Renal cortex interstitium (tissue), 15 donors: ENCODE measurements at places on chromosomes 12 and 14. TPM values are rescaled to one million over a fixed set of nuclear protein-coding genes. Genes with fewer than 3 reads are reported as not detected.

DNA sequence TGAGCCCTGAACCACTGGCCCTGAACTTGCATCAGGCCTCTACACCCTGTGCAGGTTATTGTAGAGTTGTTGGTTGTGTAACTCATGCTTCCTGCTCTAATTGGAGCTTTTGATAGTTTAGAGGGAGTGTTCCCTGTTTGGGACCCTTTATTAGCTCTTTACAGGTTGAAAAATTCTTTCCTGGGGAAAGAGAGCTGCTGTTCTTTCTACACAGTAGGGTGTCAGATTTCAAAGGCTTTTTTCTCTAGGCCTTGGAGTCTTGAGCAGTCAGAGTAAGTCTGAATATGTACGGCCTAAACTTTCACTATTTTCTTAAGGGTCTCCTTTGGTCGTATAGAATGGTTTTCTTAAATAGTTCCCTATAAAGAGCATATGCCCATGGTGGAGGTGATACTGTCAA lies 60.8 kb upstream of the NEDD1 start:
- DNase-seq, result peak; percentile 39

DNA sequence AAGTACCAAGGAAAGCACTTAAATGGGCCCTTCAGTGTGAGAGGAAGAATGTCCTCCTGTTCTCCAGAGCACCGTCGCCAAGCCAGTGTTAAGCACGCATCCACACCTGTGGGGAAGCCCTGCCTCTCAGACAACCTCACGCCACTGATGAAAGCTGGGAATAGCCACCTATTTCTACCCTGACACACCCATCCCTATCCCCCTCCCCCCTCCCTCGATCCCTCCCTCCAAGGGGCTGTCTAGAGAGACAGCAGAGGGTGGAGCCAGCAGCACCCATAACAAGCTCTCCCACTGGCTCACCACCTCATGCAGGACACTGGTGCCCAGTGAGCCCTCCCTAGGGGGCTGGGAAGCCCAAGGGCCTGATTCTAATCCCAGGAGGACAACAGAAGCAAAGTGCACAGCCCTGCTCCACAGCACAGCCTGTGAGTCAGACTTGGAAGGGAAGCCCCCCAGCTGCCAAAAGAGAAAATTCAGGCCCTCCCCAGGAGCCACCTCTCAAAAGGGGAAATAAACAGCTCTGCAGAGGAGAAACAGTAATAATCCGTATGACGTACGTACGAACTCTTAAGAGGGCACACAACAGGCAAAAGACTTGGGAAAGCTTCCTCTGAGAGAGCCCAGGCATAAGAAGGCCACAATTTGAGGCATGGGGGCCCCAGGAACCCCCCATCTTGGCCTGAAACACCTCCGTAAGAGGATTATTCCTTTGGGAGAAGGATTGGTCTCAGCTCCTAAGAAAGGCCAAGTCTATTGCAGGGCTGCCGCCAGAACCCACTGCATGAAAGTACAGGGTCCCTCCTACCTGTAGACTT lies 7.8 kb downstream of the PITPNM2 start:
- no peak for DNase-seq

DNA sequence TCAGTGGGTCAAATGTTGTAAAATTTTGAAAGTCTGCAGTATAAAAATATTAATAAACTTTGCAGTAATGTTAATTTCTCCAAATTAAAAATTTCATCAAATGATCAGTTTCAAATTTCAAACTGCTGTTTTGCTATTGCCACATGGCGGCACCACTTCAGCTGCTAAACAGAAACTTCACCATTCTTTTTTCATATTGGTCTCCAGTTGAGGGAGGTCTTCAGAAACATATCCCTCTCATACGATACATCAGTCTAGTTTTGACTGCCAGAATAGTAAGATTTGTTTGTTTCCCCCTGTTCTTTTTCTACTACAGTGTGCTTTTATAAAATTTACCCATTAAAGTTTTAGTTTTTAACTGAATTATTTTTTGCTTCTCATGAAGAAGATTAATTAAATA lies 4.2 kb upstream of the TRHDE start:
- DNase-seq, result no peak

TMTC1 gene
- 25.4 TPM for polyA plus RNA-seq

GRCh38 chr12:104345234-104346066 lies 41.9 kb downstream of the EID3 start:
- DNase-seq, result no peak

DNA sequence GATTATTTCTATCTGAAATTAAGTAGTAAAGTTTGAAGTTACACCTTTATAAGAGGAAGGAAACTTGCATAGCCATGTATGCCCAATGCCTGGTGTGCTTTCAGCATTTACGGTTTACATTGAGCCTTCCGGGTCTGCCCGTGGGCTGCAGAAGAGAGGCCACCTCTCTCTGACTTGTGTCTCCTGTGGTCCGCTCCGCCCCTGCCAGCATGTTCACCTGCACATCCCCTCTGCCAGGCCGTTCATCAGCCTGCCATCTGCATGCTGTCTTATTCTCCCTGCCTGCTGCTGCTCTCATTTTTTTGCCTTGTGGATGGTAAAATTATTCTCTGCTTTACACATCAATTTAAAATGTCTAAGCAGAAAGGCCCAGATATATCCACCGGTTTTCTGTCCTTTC lies 41.5 kb upstream of the DYNC1H1 start:
- DNase-seq, result no peak

KLRD1 gene
- polyA plus RNA-seq, result 0.23 TPM

DNA sequence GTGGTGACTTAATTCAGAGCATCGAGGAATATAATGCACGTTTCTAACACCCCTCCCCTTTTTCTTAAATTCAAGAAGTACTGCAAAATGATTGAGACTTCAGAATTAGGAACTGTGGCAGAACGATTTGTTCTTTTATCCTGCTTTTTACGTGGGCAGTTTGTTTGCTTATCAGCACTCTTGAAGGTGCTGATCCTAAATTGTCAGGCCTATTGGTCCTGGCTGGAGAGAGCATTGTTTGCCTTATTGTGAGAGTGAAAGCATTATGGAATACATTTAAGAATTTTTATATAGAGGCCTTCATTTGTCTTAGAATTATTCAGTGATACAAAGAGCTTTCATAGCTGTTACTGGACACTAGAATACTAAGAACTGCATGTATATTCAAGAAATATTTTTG lies 59.1 kb downstream of the TMTC2 start:
- no peak for DNase-seq

STON2 gene
- polyA plus RNA-seq, result 50.5 TPM

RPGRIP1 gene
- 0.40 TPM for polyA plus RNA-seq

GRCh38 chr14:83860631-83861155 lies 1669.3 kb upstream of the FLRT2 start:
- DNase-seq, result no peak

GRCh38 chr12:51070004-51070403 lies 13.4 kb downstream of the CSRNP2 start:
- no peak for DNase-seq

GRCh38 chr14:76968621-76969063 lies 59.9 kb downstream of the IRF2BPL start:
- no peak for DNase-seq

- DNase-seq, result no peak
Measured at GRCh38 chr12:64733857-64734256, 25.3 kb downstream of the GNS start.

DNA sequence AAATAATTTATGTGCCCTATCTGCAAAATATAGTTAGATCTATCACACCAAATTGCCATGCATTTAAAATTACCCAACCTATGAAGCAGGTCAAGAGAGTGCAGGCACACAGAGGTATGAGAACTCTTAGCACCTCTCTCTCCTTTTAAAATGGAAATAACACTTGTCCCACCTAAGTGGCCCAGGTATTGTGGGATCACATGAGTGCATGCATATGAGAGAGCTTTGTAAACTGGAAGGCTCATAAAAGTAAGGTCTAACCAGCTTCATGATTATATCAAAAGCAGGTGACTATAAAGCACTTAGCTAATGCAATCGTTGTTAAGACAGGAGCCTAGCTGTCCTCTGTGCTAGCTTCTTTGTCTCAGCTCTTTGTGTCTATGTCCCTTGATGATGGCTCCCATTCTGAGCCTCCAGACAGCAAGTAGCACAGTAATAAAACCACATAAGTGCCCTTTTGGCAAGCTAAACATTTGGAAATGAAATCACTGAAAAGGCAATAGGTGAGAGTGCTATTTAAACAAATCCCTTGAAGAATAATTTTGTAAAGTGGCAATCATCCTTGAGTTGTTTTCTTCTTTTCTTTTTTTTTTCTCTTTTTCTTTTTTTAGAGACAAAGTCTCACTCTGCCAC lies 219.0 kb downstream of the NTF3 start:
- no peak for DNase-seq

- no peak for DNase-seq
Measured at GRCh38 chr12:3309805-3310204, 181.2 kb upstream of the PRMT8 start.

- no peak for DNase-seq
Measured at GRCh38 chr14:51540364-51540763, 111.3 kb upstream of the FRMD6 start.

DNA sequence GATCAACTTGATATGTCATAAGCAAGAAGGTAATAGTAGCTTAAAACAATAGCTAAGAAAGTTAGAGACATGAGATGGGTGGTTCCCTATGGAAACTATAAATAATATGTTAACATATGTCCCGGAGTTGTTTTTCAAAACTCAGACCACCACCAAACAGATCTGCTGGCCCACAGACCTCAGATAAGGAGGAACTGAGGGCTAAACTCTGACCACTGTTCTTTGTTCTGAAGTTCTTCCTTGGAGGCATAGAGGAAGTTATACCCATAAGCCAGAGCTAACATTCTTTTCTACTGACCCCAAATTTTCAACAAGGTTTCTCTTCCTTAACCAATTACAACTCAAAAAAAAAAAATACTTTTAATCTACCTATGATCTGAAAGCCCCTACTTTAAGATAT lies 156.1 kb upstream of the FSCB start:
- no peak for DNase-seq

ST8SIA1 gene
- polyA plus RNA-seq, result 6.9 TPM

GRCh38 chr12:55681142-55682077 lies 26.3 kb downstream of the ITGA7 start:
- peak; percentile 41 for DNase-seq

DNA sequence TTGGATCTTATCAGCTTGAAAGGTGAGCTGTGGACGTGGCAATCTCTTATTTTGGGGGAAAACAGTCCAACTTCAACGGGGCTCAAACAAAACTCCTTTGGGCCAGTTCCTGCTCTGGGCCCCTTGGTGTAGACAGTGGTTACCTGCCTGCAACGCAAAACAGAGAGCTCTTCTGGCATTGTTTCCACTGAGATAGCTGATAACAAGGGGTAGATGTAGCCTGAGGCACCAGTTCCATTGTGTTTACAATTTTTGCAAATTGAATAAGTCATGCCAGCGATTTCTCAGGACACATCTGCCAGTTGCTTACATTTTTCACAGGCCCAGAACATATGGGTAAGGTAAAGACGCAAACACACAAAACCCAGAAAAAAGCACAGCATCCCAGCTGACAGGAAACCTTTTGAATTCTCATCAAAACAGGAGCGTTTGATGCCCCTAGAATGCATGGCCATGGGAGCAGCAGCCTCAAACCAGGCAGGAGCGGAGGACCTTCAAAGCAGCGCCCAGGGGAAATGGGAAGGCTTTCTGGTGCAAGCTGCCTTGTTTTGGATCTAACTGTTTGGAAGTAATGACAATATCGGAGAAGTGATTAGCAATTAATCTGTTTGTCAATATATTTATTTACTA lies 259.7 kb downstream of the AACS start:
- DNase-seq, result no peak

- DNase-seq, result no peak
Measured at GRCh38 chr12:57887631-57888408, 41.3 kb upstream of the CTDSP2 start.

GRCh38 chr12:100624571-100624970 lies 51.1 kb downstream of the GAS2L3 start:
- DNase-seq, result no peak

DNA sequence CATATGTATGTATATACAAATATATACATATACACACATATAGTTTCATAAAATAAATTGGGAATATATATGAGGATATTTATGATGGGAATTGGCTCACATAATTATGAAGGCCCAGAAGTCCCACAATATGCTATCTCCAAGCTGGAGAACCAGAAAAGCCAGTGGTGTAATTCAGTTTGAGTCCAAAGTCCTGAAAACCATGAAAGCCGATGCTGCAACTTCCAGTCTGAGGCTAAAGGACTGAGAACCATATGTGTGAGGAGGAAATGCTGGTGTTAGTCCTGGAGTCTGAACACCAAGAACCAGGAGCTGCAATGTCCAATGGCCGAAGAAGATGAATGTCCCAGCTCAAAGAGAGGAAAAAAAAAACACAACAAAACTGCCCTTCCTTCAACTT lies 65.5 kb upstream of the PRKD1 start:
- DNase-seq, result no peak

DNA sequence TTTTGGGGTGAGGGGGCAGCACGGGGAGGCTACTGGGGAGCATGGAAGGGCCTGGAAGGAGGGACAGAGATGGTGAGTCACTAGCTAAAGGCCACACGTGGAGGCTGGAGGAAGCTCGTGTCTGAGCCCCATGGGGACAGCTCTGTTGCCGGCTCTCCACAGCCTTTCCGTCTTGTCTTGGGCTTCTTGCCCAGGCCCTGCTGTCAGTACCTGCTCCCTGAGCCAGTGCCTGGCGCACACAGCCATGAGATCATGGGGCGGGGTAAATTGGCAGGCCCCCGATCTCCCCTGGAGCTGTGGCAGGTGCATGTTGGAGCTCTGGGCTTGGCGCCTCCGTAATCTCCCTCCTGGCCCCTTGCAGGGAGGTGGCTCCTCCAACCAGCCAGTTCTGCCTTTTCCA lies 16.1 kb upstream of the KRT80 start:
- no peak for DNase-seq

DBX2 gene
- polyA plus RNA-seq, result 0.13 TPM

- DNase-seq, result no peak
Measured at GRCh38 chr14:60632777-60633176, 16.5 kb downstream of the SIX1 start.

DNA sequence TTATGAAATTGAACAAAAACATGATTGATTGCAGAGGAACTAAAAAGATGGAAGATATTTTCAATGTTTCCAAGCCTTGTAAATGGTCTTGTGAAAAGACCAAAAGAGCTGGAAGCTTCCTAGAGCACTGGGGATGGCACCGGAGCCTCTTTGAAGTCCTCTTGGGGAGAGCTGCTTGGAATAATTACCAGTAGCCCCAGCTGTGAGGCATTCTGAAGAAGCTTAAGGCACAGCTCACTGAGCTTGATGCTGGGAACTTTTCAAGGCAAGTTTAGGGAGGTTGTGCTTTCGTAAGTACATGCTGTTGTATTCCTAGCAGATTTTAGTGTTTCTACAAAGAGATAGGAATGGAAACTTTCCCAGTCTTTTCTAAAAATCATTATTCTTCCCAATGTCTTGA lies 13.9 kb downstream of the PDZRN4 start:
- no peak for DNase-seq

DNA sequence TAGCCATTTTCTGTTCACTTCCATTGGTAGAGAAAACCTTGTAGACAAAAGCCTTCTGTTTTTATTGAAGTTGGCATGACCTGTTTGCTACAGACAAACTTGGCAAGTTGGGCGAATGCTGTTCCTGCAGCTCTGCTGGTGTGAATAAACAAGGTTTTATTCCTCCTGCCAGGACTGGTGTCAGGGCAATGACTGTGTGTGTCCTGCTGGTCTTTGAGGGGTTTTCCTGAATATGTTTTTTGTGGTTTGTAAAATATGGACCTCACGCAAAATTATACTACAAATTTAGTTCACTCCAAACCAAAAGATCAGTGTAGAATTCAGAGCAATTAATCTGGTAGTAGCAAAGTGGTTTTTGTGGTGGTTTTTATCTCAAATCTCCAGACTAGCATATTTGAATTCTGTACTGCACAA lies 140.8 kb downstream of the ERC1 start:
- no peak for DNase-seq
